ENCODE measurements at places on chromosomes 5 and 9. TPM values are rescaled to one million over a fixed set of nuclear protein-coding genes. Genes with fewer than 3 reads are reported as not detected.

- DNase-seq: no peak
These were observed 22.2 kb downstream of the ITGA1 start for GRCh38 chr5:52809884-52810283.

Gene KLF4
- 1.9 TPM for total RNA-seq

Gene PCDHA5
- total RNA-seq: 13.1 TPM

GRCh38 chr5:76489877-76490688, 87.0 kb downstream of the IQGAP2 start:
- DNase-seq: no peak

GRCh38 chr5:92852219-92852618, 728.8 kb downstream of the NR2F1-AS1 start:
- no peak for DNase-seq

GRCh38 chr9:92781899-92782298, 17.3 kb upstream of the BICD2 start:
- no peak for DNase-seq

Gene PCDHGA6
- total RNA-seq: 12.3 TPM

Gene ZNF474
- total RNA-seq: 1.2 TPM

Gene PRR16
- total RNA-seq: 6.1 TPM

GRCh38 chr9:2159521-2160454, 144.6 kb downstream of the SMARCA2 start:
- DNase-seq: no peak

GRCh38 chr9:36119476-36119875, 17.1 kb upstream of the GLIPR2 start:
- no peak for DNase-seq

- no peak for DNase-seq
These were observed 2007.1 kb downstream of the EFNA5 start for GRCh38 chr5:105663671-105664070.

Gene PRUNE2
- total RNA-seq: 13.4 TPM

DNA sequence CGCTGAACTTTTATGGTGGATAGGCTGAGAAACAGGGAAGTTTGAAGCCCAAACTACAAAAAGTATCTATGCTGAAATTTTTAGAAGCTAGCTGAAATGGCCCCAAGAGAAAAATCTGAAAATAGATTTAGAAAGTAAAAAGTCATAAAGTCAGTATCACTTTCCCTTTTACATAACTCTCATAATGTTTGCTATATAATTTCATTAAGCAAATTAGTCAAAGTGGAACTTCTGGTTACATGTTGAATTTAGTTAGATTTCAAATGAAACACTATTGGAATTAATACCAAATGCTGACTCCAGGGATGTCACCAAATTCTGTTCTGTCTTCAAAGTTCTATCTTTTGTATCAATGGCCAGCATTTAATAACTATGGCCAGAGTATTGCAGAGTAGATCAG, 126.9 kb downstream of the TTC39B start:
- no peak for DNase-seq

Gene TSTD2
- 43.0 TPM for total RNA-seq

Gene DBH
- not detected for total RNA-seq

GRCh38 chr9:114867327-114867726, 61.5 kb upstream of the TNFSF15 start:
- DNase-seq: no peak

- DNase-seq: no peak
These were observed 473.8 kb upstream of the PTPRD start for GRCh38 chr9:11086561-11086960.

Gene TRIM52
- 10.8 TPM for total RNA-seq

DNA sequence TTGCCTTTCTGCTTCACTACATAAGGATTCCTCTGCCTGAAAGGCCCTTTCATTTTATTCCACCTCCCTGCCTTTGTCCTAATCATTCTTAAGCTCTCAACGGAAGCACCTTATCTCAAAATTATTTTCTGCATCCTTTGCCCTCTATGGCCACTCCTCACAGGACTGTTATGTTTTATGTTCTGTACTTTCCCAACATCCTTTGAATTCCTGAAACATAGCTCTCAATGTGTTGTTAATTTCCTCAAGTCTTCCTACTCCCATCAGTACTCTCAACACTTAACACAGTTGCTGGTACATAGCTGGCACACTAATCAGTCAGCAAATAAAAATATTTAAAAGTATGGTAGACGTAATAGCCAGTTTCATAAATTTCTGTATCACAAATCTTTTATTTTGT, 193.0 kb downstream of the RFX3 start:
- DNase-seq: no peak

GRCh38 chr5:35919191-35919590, 19.2 kb downstream of the CAPSL start:
- DNase-seq: no peak

DNA sequence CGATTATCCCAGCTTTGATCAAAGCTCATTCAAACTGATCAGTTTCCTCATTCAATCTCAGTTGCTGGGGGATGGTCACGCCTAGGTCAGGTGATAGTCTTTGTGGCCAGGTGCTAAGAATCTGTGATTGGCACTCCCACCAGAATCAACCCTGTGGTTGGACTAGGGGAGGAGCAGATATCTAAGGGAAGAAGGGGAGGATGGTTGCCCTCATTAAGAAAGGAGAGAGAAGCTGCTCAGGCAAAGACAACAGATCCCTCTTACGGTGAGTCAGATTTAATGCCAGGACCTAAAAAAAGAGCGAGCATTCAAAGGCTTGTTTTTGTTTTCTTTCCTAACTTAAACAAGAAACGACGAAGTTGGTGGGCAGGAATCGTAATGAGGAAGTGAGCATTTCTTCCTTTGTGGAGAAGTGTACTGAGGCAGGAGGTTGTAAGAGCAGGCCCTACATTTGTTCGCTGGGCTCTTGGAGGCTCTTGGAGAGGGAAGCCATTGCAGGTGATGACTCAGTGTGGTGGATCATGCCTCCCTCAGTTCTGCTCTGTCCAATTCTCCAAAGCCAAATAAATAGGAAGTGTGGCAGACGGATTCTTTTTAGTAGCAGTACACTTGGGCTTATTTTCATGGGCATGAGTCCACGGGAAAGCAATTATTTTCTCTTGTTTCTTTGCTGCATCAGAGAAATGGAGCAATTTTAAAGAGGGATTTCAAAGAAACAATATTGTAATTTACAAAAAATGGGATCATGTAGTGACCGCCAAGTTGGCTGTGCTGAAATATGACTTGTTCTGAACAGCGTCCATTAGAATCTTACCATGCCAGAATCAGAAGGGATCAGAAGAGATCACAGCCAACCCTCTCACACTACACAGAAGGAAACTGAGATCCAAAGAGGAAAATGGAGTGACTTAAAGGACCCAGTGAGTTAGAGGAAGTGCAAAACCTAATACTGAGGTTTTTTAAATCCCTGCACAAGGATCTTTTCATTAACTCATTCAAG, 18.7 kb upstream of the TGFBR1 start:
- DNase-seq: peak; percentile 10

GRCh38 chr5:60806591-60807243, 37.4 kb downstream of the ELOVL7 start:
- DNase-seq: no peak

Gene FCN1
- 1.1 TPM for total RNA-seq

Gene LECT2
- not detected for total RNA-seq

- DNase-seq: no peak
These were observed 17.7 kb downstream of the PCDHGC5 start for GRCh38 chr5:141506381-141507155.

GRCh38 chr5:109982966-109983534, 293.3 kb downstream of the MAN2A1 start:
- no peak for DNase-seq

DNA sequence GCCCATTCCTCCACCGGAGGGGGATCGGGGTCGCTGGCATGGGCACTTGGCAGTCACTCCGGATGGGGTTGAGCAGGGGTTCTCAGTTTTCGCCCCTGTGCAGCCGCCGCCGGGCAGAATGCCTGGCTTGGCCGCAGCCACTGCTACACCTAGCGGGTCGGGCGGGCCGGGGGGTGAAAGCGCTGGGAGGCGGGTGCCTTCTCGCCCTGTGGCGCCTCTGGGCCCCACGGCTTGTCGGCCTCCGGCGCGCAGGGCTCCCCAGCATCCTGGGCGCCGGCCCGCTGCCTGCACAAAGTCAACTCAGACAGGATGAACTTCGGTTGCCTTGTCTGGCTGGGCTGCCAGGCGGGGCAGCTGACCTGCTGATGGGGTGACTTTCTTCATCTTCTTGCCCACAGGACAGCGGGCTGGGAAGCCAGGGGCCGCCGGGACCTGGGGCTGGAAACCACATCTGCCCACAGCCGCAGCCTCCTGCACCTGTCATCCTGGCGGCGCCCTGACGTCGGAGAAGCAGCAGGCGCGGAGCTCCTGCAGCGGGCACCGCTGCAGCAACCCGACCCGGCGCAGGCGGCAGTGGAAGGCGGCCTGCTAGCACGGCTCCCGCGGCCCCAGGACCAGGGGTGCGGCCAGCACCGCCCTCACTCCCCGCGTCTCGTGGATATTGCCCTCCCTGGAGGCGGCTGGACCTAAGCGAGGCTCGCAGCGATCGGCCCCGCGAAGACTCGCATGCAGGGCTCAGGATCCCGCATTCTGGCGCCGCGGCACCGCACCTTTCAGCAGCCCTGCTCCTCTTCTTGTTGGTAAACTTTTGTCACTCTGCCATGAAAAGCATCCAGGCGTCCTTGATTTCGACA, 1.3 kb upstream of the ANKRD18A start:
- no peak for DNase-seq

- DNase-seq: no peak
These were observed 24.4 kb upstream of the SMAD5 start for GRCh38 chr5:136108180-136108611.

Gene LHFPL2
- total RNA-seq: 20.4 TPM

Gene LYRM7
- 28.7 TPM for total RNA-seq

- DNase-seq: no peak
These were observed 233.1 kb downstream of the ADAMTSL1 start for GRCh38 chr9:18707061-18707461.

GRCh38 chr9:77237896-77238295, 60.6 kb downstream of the VPS13A start:
- DNase-seq: no peak

DNA sequence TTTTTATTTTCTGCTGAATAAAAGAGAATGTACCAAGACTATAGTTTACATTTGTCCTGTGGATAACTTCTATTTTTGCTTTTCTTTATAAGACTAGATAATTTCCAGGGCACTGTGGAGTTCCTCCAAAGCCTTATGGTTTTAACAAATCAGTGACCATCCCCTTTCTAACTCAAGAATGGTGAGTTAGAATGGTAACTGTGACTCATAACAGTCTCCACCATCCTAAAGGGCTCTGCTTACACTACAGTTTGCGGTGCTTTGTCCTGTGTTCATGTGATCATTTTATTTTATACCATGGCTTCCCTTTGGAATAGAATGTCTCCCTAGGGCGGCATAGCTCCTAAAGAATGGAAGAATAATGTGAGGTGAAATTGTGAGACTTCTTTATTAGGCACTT, 30.2 kb downstream of the WDR36 start:
- DNase-seq: no peak

- no peak for DNase-seq
These were observed 19.4 kb downstream of the DTWD2 start for GRCh38 chr5:118968925-118969375.
